Activated naive CD8-positive, alpha-beta T cell treated with anti-CD3 and anti-CD28 coated beads for 36 hours (primary cell): ENCODE measurements at places on chromosomes 6 and 20. TPM values are rescaled to one million over a fixed set of nuclear protein-coding genes. Genes with fewer than 3 reads are reported as not detected.

DNA sequence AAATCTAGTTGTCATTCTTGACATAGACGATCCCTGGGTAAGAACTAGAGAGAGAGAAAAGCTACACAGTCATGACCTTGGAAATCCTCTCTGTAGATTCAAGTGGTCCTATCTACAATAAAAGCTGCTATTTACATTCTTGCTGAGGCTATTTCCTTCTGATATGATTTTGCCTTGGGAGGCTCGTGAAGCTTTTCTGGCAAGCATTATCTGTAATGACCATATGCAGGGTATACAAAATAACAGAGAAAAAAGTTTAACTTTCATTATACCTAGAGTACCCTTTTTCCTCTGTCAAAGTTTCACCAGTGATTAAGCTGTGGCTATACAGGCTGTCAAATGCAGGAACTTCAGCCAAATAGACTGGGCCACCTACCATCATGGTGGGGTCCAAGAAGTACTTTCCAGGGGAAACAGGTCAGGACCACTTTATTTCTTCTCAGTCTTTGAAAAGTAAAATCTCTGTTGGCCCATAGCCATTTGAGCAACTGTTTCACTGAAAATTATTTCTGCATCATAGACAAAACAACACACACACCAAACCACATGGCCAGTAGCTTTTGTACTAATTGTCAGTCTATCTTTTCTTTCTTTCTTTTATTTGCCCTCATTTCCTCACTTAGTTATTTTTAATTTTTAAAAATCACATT is 677.0 kb upstream of the ID4 start:
- no peak for DNase-seq

GRCh38 chr20:57378646-57379262 is 12.4 kb upstream of the RBM38 start:
- DNase-seq, result no peak

DNA sequence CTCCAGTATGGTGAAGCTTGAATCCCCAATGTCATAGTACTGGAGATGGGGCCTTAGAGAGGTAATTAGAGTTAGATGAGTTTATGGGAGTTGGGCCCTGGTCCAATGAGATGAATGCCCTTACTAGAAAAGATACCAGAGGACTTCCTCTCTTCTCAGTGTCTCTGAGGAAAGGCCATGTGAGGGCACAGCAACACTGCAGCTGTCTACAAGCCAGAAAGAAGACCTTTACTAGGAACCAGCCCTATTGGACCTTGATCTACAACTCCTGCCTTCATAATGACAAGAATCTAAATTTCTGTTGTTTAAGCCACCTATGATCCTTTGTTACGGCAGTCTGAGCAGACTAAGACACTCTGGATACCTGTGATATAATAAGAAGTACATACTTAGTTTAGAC is 31.4 kb upstream of the AKAP7 start:
- no peak for DNase-seq

The PRR18 gene
- total RNA-seq, result 0.33 TPM
